ENCODE measurements at places on chromosomes 2 and 18.

DNA sequence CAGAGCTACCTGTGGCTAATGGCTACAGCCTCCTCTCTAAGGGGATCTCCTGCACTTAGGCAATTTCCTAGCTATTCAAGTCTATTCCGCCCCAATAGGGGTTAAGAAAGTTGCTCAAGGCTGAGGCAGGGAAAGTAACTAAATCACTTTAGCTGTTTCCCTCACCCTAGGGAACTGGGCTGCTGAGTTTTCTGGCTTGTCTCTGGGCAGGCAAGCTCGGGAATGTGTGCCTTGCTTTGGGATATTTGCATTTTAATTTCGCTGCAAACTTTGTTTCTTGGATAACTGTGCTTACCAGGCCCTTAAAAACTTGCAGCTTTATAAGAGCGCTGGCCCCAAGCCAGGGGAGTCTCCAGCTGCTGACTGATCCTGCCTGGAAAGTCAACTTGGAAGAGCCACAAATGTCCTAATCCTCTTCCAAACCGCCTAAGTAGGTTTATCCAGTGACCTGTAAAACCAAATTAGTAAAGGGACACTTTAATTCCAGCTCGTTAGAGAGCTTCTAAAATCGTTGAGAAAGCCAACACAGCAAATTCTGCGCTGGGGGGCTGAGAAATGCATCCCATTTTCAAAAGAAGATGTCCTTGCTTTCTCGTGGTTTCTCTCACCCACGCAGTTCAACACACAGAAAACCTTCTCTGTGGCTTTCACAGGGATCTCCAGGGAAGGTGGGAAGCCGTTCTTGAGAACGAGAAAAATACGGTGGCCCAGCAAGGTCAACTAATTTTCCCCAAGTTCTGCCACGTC lies 59.5 kb upstream of the SP3 start:
- DNase-seq, result peak; percentile 80

GRCh38 chr2:24351627-24351938 lies 8.8 kb downstream of the ITSN2 start:
- no peak for DNase-seq

DNA sequence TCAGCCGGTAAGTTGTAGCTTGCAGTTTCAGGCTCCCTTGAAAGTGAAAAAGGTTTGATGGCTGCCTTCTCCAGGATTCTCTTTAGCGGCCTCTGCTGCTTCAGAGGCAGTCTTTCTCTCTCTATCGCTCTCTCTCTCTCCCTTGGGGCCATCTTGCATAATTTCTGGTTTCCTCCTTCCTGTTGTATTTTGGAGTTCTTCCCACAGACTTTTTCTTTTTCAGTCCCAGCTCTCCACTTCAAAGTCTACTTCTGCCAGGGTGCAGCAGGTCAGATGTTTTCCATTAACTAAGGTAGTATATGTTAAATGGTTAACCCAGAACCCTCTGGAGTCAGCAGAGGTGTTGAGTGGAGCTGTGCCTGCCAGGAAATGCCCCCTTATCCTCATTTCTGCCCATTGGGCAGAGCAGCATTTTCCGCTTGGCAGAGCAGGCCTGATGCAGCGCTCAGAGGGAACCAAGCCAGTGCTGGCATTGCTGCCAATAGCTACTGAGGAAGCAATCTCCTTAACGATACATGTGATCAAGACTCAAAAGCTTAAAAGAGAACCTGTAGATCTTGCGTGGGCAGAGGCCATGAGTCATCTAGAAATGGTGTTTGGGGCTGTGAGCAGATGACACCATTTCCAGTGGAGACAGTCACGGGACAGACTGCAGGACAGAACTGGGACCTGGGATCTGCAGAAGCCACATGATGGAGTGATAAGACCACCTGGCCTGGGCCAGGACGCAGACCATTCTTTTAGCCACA lies 20.8 kb downstream of the DBI start:
- no peak for DNase-seq

- no peak for DNase-seq
Measured at GRCh38 chr2:119574864-119575263, 30.6 kb downstream of the CFAP221 start.

DNA sequence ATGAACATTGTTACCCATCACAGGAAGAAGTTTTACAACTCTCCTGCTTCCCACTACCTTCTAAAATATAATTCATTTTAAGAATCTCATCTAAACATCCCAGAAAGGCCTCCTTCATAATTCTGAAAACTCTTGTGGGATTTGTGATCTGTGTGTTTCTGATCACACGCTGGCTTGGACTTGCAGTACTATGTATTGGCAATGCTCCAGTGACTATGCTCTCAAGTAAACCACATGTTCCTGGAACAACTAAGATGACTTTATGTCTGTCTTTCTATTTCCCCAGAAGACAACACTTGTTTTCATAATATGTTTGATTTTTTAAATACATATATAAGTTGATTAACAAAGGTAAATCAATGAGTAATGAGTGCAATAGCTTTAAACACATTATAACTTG lies 376.6 kb upstream of the NETO1 start:
- no peak for DNase-seq

DNA sequence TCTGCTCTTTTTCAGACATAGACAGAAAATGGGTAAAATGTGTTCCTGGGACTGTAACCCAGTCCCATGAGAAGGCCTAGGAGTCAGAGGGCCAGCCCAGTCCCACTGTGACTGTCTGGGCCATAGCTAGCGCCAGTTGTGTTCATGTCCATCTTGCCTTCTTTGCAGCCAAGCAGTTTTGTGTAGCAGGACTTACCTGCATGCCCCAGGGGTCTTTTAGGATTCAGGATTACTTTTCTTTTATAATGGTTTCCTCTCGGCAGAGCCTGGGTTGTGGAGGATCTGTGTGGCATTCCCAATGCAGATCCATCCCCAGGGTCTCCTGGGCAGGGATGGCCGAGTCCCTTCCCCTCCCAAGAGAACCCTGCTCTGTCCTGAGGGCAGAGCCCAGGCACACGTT lies 90.8 kb downstream of the FHOD3 start:
- no peak for DNase-seq

- DNase-seq, result no peak
Measured at GRCh38 chr2:147051814-147052213, 793.0 kb upstream of the ACVR2A start.

All from neural progenitor cell (in vitro differentiated cells).